Activated CD4-positive, alpha-beta T cell treated with anti-CD3 and anti-CD28 coated beads, Interleukin-2, Interleukin-6, amounts not matched to agents 100 ng/mL and 50 ng/mL, durations not matched to agents 16 hours and 8 hours (primary cell): ENCODE measurements at places on chromosomes 13 and 19.

DNA sequence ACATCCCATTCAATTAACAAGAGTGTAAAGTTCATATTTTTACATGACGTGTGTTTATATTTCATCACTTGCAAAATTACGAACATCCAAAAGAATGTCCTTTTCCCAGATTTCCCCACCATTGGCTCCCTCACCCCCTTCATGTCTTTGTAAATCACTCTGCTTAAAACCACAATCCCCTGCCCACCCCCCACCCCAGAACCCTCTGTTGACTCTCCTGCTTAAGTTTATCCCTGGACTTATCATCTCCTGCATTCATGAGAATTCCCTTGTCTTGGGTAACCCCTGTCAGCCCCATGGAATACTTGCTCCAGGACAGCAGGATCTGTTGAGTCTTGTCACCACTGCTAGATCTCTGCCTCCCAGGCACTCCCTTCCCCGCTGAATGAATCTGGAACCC is 109.9 kb downstream of the COL4A1 start:
- no peak for DNase-seq

GRCh38 chr19:43329989-43330388 is 23.5 kb upstream of the CD177 start:
- no peak for DNase-seq

- no peak for DNase-seq
Observed at GRCh38 chr19:46533078-46533620, 37.5 kb upstream of the PNMA8B start.

- DNase-seq: peak; percentile 51
Observed at GRCh38 chr19:45446295-45446694, 21.5 kb upstream of the FOSB start.

- no peak for DNase-seq
Observed at GRCh38 chr13:74922963-74923362, 559.0 kb downstream of the TBC1D4 start.

- DNase-seq: no peak
Observed at GRCh38 chr13:31331068-31331467, 131.3 kb downstream of the B3GLCT start.

DNA sequence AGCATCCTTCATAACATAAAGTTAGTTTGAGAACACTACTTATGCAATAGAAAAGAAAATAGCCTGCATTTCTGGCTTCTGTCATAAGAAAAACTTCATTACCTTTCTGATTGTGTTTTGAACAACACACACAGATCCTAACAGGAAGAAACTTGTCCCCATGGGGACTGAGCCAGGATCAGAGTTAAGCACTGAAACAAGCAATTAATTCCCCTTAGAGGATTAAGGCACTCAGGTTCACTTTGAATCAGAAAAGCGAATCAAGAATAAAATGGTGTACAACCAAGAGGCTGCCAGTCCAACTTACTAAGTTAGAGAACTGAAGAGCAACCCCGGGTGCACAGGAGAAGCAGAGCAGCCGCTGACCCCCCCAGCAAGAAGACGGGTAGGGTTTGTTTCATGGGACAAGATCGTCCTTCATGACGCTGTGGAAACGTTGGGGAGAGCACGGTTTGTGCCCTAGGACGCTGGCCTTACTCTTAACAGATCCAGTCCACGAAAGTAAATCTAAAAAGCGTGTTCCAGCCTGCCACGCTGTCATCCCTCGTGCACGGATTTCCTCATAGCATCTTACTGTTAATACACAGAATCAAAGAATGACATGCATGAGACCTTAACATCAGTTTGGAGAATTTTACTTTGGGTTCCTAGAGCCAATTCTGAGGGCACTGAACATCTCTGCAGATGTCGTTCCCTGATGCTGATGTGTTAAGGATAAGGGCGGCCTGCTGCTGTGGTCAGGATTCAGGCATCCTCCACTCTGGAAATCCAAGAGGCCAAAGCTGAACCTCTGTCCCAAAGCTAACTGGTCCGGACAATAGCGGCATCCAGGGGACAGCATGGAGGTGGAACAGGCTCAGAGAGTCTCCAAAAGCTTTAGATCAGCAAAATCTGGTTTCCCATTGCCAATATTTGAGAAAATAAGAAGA is 46.4 kb downstream of the GGACT start:
- DNase-seq: no peak

DNA sequence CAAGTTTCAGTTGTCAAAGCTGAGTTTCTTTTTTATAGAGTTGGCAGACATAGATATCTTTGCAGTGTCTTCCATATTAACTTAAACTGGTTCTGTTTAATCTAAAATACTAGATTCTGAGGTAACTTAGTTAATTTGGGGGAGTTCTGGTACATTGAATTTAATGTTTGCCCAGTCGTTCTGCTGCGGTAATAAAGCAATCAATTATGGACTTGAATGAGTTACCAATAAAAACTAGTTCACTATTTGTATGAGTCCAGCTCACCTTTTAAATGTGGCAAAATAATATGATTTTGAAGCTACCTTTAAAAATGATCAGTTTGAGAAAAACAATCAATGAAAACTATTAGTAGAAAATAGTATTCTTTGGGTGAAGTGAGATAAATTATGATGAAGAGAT is 90.2 kb downstream of the LMO7 start:
- no peak for DNase-seq

GRCh38 chr13:112796190-112796915 is 106.5 kb downstream of the ATP11A start:
- no peak for DNase-seq

DNA sequence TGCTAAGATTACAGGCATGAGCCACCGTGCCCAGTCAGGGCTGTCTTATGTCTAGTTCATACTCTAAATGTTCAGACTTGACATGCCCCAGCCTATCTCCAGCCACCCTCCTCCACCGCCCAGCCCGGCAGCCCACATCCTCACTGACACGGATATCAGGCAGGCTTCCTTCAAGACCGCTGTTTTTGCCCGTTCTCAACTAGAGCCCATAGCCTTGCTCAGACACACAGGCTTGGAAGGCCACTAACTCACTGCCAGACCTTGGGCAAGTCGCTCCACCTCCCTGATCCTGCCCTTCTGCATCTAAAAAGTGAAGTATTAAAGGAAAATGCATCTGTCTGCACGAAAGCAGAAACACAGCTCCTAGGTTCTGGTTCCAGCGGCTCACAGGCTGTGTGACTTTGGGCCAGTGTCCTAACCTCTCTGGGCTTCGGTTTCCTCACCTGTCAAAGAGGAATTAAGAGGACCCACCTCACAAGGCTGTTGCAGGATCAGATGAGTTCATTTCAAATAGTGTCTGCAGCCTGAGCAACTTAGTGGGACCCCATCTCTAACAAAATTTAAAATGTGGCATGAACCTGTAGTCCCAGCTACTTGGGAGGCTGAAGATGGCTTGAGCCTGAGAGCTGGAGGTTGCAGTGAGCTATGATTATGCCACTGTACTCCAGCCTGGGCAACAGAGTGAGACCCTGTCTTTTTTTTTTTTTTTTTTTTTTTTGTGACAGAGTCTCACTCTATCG is 14.5 kb upstream of the CERS4 start:
- DNase-seq: peak; percentile 59

DNA sequence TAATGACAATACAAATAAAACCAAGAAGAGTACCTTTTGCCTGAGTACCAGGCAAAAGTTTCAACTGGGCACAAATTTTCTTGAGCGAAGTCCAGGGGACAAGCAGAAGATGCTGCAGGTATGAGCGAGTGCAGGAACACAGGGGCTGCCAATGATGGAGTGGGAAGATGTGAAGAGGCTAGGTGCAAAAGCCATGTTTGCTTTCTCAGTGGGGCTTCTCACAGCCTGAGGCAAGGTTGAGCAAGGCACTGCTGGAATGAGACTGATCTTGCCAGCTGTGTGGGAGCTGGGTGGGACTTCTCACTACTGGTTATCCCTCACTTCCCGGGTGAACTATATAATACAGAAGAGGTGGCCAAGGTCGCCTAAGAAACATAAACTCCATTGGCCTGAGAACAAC is 1200.7 kb downstream of the SLITRK1 start:
- DNase-seq: no peak

DNA sequence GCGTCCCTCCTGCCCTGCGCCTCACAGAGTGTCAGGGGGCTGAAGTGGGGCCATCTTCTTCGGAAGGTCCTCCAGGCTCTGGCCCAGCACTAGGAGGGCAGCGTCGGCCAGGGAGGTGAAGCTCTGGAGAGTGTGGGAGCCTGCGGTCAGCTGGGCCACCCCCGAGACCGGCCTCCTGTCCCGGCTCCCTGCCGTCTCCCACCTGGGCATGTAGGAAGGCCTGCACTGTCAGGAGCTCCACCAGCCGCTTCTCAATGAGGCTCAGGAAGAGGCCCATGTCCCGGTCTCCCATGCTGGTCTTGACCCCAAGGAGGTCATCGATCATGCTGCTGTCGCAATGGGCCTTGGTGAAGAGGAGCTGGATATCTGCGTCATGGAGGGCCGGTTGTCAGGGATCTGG is 27.4 kb upstream of the EMP3 start:
- DNase-seq: no peak

DNA sequence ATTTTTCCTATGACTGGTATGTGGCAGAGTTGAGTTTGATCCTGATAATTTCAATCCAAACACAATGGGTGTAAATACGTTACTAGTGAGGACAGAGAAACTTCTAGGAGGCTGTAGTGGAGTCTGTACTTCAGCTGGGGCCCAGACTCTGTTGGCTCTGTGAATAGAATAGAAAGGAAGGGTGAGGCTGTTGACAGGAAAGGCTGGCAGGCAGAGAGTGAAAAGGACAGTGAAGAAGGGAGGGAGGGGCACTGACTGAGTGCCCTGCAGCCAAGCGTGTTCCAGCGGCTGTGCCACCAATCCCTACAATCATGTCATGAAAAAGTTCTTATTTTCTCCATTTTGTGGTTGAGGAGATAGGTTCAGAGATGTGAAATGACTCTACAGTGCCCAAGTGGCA is 80.5 kb downstream of the MBNL2 start:
- DNase-seq: no peak

- DNase-seq: no peak
Observed at GRCh38 chr13:93244141-93244917, 17.7 kb downstream of the GPC6 start.

- DNase-seq: no peak
Observed at GRCh38 chr13:74272826-74273225, 138.6 kb upstream of the KLF12 start.

GRCh38 chr13:29754473-29754806 is 96.0 kb downstream of the UBL3 start:
- peak; percentile 21 for DNase-seq

DNA sequence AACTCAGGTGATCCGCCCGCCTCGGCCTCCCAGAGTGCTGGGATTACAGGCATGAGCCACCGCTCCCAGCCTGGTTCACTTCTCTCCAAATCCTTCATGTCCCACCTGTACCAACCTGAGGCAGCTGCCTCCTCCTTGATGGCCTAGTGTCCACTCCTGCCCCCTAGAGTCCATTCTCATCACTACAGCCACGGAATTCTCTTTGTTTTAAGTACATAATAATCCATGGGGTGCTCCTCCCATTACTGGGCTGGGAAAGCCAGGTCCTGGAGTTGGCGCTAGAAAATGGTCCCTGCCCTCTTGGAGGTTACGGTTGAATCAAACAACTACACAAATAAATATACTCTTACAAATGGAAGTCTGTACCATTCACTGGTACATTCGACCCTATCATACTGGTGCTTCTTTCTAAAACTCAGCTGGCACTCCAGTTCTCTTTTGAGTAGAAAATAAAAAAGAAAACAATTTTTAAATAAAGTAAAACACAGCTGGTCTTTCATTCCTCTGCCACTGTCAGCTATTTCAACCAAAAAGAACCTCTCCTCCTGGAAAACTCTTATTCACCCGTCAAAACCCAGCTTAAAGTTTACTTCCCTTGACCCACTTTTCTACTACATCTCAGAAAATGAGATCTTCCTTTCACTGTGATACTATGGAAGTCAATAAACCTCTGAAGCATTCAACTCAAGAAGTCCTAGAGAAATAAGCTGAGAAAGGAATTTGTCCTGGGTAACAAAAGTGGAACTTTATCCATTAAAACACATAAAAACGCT is 22.4 kb upstream of the ARHGEF18 start:
- DNase-seq: peak; percentile 49

GRCh38 chr19:48798937-48799336 is 11.9 kb downstream of the BCAT2 start:
- no peak for DNase-seq

DNA sequence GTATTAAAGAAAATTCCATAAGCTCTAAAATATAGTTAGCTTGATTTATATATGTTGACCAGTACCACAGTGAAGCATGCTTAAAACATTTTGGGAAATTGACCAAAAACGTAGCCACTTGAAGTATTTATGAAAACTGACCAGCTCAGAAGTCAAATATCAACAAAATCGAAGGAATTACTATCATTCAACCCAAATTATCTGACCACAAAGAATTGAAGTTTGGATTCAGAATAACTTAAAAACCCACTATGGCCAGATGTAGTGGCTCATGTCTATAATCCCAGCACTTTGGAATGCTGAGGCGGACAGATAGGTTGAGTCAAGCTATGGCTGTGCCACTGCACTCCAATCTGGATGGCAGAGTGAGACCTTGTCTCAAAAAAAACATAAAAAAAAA is 31.9 kb downstream of the GPALPP1 start:
- no peak for DNase-seq

GRCh38 chr19:31070146-31071065 is 278.8 kb downstream of the TSHZ3 start:
- no peak for DNase-seq

DNA sequence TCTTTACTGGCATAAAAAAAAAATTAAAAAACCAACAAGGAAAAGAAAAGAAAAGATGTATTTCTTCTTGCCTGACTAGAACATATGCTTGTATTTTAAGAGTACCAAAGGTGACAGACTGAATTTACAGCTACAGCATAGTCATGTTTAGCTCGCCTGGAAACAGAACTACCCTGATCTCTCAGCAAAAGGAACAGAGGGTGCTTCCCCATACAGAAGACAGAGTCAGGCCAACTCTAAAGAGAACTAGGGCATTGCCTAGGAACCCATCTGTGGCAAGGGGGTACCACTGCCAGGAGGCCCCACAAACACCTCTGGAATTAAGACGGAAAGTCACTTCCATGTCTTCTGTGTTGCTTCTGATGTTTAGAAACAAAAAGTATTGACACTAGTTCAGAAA is 252.1 kb upstream of the STARD13 start:
- no peak for DNase-seq

GRCh38 chr19:31349160-31349881 is at the start of gene TSHZ3:
Gene TSHZ3 (minus strand): TSS chr19:31349436. CDS start chr19:31349219, 217 bp downstream.
- peak; percentile 48 for DNase-seq

DNA sequence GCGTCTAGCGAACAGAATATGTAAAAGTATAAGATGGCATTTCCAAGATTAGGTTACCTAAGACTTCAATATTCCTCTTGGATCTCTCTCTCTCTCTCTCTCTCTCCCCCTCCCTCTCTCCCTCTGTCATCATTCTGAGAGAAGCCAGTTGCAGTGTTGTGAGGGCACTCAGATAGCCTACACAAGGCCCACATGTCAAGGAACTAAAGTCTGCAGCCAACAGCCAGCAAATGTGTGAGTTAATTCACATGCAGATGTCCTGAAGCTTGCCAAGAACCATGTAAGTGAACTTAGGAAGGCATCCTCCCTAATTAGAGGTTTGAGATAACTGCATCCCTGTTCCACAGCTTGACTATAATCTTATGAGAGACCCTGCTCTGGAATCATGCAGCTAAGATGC is 822.9 kb upstream of the PRR20A start:
- no peak for DNase-seq

GRCh38 chr13:77084755-77085154 is 57.8 kb upstream of the FBXL3 start:
- DNase-seq: no peak

GRCh38 chr13:26253262-26253786 is 605 bp upstream of the CDK8 start:
- no peak for DNase-seq
